H7 (cell line): ENCODE measurements at places on chromosomes 7 and 10. TPM values are rescaled to one million over a fixed set of nuclear protein-coding genes. Genes with fewer than 3 reads are reported as not detected.
A peak's percentile ranks its signal among the peaks of the same experiment; 100 is the strongest.

Gene ANKRD7
- not detected in 2 replicates for total RNA-seq

Gene C10orf67
- total RNA-seq = not detected in 2 replicates

Gene DYNC1I1
- total RNA-seq = 1.4 and 1.8 TPM in 2 replicates

DNA sequence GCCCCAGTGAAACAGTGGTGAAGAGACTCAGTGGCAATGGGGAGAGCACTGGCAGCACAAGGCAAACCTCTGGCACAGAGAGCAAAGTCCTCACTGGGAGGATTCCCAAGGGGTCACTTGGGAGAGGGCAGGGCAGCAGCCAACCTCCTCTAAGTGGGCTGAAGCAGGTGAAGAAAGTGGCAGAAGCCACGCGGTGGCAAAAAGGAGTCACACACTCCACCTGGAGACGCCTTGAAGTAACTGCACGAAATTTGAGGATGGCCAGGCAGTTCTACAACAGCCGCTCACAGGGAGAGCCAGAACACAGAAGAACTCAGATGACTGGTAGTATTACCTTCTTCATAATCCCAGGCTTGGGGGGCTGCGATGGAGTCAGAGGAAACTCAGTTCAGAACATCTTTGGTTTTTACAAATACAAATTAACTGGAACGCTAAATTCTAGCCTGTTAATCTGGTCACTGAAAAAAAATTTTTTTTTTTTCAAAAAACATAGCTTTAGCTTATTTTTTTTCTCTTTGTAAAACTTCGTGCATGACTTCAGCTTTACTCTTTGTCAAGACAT is 574 bp upstream of the IL6 start:
- DNase-seq = peak; percentile 44

DNA sequence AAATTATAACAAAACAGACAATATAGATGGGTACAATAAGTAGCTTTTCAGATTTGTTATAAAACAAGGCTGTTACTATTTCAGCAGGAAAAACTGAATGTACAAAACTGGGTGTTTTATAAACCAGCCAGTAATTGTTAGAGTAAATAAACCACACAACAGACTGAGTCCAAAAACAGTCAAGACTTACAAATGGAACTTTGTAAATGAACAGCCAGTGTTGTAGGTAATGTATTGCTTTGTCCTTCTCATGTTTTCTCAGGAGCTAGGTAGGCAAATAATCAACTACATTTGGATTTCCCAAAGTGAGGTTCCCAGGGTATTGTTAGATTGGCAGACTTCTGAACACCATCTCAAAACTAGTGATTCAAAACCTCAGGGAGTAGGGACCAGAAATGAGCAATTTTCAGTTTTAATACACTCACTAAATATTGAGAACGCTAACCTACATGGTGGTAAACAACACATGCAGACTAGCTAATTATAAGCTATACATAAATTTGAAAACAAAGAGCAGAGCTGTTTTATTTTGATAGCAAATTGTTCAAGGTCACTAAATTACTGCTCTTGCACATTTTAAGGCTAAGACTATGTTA is 36.2 kb downstream of the HERPUD2 start:
- DNase-seq = no peak

- DNase-seq = no peak
Measured at GRCh38 chr10:16795410-16796073, 21.7 kb downstream of the RSU1 start.
